ENCODE measurements at places on chromosomes 1 and 21.

GRCh38 chr1:156097499-156098178 lies 15.4 kb upstream of the MEX3A start:
- DNase-seq, result no peak

DNA sequence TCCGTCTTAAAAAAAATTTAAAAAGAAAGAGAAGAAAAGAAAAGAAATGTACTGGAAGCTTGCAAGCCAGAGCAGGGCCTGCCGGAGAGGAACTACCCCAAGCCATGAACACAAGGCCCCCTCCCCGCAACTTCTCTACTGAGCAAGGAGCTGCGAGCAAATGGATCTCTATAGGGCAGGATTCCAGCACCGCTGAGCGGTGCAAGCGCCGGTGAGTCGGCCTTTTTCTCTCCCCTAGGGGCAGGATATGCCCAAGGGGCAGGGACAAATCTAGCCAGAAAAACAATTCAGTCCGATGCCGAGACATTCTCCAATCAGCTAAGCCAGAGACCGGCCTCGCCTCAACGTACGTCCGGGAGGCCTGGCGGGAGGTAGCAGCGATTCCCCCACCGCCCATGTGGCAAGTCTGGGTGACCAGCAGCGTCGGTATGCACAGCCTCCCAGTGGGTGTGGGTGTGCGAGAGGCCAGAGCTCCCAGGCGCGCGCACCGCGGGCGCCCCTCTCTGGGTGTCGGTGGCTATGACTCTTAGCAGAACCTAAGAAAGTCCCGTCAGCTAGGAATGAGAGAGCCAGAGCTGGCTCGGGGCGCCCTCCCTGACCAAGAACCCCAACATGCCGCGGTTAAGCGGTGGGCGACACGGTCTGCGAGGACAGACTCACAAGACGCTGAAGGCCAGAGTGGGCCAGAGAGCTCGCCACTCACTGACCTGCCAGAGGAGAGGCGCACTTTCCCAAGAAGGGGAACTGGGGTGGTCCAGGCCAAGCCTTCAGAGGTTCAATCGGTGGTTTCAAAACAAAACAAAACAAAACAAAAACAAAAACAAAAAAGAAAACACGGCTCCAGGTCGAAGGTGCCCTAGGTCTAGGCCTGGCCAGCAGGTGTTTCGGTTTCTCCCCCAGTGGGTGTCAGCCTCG lies 1.9 kb downstream of the CSMD2 start:
- DNase-seq, result peak; percentile 4

- no peak for DNase-seq
Measured at GRCh38 chr1:238123201-238123600, 232.5 kb upstream of the ZP4 start.

DNA sequence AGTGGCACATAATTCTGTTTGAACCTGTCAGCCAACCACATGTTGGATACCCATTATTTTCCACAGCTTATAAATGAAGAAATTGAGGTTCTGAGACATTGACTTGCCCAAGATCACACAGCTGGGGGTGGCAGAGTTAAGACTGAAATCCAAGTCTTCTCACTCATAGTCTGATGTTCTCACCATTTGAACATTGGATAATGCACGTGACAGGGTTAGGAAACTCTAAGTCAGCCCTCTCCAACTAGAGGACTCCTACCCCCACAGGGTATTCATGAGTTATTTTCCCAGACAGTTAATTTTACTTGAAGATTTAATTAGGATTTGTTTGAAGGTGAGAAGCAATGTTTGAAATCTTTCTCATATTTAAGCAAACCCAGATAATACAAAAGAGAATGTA lies 38.1 kb upstream of the C1orf105 start:
- no peak for DNase-seq

- no peak for DNase-seq
Measured at GRCh38 chr1:169259816-169260215, 107.8 kb downstream of the NME7 start.

- no peak for DNase-seq
Measured at GRCh38 chr1:92038695-92039346, 9.0 kb downstream of the EPHX4 start.

GRCh38 chr1:88528792-88529191 lies 155.3 kb upstream of the PKN2 start:
- DNase-seq, result no peak

DNA sequence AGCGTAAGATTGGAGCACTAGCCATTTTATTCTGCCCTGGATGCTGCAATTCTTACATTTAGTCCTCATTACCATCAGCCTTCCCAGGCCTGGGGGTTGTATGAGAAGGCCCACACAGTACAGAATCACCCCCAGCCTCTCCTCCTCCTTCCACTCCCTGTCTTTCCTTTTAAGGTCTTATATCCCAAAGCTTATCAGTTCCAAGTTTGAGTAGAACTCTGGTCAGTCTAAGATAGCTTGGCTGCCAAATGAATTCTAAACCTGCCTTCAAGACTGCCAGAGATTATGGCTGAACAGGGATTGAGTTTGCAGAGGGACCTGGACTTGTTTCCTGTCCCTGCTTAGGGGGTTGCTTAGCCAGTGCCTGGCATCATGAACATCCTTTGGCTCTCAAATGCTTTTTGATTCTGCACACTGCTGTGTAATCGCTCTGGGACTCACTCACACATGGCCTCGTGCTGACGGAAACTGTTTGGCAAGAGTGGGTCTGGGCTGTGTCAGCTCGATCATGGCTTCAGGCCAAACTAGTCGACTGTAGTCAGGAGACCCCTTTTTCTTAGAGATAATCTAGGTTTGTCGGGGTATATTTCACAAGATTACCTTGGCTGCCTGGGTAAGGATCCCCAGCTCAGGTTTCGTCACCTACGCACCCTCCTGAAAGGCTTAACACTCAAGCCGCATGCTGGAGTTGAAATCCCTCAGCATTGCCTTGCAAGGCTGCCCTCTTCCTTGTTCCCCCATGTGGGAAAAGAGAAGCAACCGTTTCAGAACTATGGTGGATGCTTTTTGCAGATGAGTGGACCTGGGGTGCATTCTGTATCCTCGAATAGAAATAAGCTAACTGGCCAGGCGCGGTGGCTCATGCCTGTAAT lies 252.6 kb downstream of the NFIA start:
- no peak for DNase-seq

- no peak for DNase-seq
Measured at GRCh38 chr1:87295445-87296110, 33.1 kb upstream of the LMO4 start.

DNA sequence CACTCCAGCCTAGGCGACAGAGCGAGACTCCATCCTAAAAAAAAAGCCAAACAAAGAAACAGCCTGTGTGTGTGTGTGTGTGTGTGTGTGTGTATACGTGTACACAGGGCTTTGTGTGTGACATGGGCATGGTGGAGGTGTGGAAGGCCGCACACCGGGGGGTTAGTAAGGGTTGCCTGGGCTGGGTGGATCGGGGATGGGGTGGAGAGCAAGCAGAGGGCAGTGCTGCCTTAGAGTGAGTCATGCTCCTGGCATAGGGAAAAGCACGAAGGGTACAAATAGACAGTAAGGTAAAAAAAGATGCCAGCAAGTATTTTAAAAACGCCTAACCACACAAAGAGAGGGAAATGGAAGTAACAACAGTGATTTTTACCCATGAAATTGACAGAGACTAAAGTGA lies 6.2 kb downstream of the PRMT2 start:
- no peak for DNase-seq

DNA sequence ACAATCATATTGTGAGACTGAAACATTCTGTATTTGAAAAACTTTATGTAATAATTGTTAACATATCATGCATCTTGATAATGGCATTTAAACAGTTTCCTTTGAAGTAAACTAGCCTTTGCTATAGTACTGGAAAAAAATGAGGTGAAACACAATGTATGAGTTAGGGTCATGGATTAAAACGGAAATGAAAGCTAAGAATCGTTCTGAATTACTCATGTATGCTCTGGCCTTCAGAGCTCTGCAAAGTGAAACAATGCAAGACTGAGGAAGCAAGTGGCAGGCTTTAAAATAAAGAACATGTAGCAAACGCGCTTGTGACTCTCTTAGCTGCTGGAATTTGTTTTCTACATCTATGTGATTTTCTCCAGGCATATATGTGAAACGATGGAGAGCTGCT lies 317.1 kb downstream of the DPYD start:
- no peak for DNase-seq

DNA sequence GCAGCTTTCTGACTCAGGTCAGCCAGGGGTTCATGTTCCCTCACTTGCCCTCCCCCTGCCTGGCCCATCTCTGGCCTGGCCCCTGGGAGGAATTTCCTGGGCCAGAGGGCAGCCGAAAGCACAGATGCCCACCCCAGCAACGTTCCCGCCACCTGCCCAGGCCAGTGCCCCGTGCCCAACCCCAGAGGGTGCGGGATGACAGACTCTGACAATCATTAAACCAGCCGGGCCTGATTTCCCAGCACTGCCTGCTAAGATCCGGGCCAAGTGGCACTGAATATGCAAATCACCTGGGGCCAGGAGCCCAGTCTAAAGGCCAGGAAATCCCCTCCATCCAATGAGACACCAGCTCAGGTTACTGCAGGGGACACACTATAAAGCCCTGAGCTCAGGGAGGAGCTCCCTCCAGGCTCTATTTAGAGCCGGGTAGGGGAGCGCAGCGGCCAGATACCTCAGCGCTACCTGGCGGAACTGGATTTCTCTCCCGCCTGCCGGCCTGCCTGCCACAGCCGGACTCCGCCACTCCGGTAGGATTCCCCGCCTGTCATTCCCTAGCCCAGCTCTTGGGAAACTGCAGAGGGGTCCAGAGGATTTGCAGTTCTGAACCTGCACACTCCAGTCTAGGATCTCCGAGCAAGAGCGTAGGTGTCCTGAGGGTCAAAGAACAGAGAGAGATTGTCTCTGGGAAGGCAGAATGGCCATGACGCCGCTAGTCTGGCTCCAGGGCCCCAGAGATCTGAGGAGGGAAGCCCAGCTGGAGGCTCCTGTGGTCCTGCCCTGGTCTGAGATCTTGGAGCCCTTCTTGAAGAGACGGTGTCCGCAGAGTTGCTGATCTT lies at the start of gene ELF3:
Gene ELF3 (plus strand): TSS at position 408 of the 836 bp plus-strand sequence. CDS start 550 bp downstream, outside the sequence.
- no peak for DNase-seq

DNA sequence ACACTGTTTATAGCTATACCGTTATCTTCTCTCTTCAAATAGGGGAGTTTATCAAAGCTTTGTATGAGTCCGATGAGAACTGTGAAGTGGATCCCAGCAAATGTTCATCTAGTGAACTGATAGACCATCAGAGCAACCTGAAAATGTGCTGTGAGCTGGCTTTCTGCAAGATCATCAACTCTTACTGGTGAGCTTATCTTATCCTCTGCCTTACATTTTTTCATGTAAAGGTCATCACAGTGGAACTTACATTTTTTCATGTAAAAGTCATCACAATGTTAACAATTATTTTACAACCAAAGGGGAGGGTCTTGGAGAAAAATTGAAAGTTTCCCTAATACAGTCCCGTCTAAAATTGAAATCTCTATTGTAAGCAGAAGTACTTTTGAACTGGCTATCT lies 45.2 kb downstream of the CLEC20A start:
- DNase-seq, result no peak

- DNase-seq, result no peak
Measured at GRCh38 chr1:220127076-220127475, 33.1 kb downstream of the IARS2 start.

DNA sequence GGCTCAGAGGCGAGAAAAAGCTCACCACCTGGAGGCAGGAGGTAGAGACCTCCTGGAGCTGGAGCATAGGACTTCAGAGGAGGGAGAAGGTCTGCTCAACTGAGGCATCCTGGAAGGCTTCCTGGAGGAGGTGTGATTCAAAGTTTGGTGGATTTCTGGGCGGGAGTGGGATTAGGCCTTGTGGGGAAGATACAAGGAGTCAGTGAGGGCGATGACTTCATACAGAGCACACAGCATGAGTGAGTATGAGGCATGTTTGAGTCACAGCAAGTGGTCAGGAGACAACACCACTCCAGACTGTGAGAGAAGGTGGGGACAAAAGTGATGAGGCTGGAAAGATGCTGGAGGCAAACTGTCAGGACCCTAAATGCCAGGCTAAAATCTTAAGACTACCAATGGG lies 77.6 kb downstream of the MATN1 start:
- no peak for DNase-seq

DNA sequence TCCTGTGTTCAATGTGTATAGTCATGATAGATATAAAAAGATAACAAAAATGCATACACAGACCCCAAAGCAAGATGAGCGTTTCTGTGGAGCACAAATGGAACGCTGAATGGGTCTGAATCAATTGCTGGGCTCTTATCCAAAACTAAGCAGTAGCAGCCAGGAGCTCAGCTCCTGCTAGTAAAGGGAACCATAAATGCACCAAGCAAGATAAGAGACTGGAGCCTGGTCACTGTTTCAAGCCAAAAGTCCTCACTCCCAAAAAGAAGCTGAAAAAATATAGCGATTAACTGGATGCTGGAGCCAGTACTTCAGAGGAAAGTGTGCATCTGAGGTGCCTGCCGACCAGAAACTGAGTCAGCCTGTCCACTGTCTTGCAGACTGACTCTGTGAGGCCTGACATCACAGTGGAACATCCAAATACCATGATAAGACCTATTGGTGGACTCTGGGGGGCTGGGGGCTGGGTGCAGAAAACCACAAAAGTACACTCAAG lies 68.9 kb downstream of the LRRC8C start:
- DNase-seq, result no peak

GRCh38 chr1:31666263-31666963 lies 21.7 kb upstream of the PEF1 start:
- DNase-seq, result peak; percentile 85

DNA sequence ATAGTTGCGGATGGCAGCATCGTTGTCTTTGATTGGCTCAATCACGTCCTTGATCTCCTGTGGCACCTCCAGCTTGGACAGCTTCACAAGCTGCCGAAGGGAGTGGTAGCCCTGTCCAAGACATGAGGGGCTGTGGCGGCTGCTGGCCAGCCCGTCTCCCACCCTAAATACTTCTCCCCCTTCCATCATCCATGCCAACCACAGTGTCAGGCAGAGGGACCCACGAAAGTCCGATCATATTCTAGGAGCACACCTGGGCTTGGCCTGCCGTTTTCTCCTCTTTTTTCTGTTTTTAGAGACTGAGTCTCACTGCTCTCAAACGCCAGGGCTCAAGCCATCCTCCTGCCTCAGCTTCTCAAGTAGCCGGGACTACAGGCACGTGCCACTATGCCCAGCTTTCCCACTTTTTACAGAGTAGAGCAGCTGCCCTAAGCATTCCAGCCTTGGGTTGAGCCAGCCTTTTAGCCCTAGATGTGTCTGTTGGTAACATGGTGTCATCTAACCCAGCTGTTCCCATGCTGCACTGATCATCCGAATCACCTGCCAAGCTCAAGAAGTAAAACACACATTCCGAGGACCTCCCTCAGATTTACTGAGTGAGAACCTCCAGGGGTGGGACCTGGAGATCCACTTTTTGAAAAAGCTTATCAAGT lies 10.4 kb downstream of the MTHFR start:
- peak; percentile 93 for DNase-seq

- DNase-seq, result no peak
Measured at GRCh38 chr1:221965252-221965651, 223.4 kb upstream of the DUSP10 start.

- no peak for DNase-seq
Measured at GRCh38 chr1:173889885-173890284, 21.7 kb downstream of the ZBTB37 start.

- peak; percentile 47 for DNase-seq
Measured at GRCh38 chr1:165443539-165444311, 1.2 kb downstream of the RXRG start.

GRCh38 chr1:16181887-16182719 lies 26.2 kb upstream of the EPHA2 start:
- peak; percentile 94 for DNase-seq

GRCh38 chr21:34877485-34878128 lies 171.5 kb downstream of the RUNX1 start:
- no peak for DNase-seq

GRCh38 chr1:14794136-14794768 lies 195.8 kb downstream of the KAZN start:
- DNase-seq, result no peak

- no peak for DNase-seq
Measured at GRCh38 chr1:219215477-219215876, 41.8 kb downstream of the LYPLAL1 start.

- no peak for DNase-seq
Measured at GRCh38 chr1:206679738-206680211, 4.9 kb upstream of the MAPKAPK2 start.

Data from myocyte (in vitro differentiated cells).